Smooth muscle cell of the coronary artery (primary cell): ENCODE measurements at places on chromosomes 16 and 17. TPM values are rescaled to one million over a fixed set of nuclear protein-coding genes. Genes with fewer than 3 reads are reported as not detected.

Gene CBFA2T3
- total RNA-seq: not detected in 2 replicates

Gene KCNH6
- not detected in 2 replicates for total RNA-seq

Gene C16orf89
- total RNA-seq: 0.82 TPM in 1 of 2 replicates, not detected in the other

Gene FAM234A
- total RNA-seq: 25.9 and 46.7 TPM in 2 replicates

Gene OGFOD3
- total RNA-seq: 29.6 and 49.8 TPM in 2 replicates

Gene KCNJ18
- not detected in 2 replicates for total RNA-seq

Gene VWA3A
- total RNA-seq: not detected in 2 replicates

Gene PLLP
- 0.53 TPM in 1 of 2 replicates, not detected in the other for total RNA-seq

Gene PMFBP1
- 0.15 TPM in 1 of 2 replicates, not detected in the other for total RNA-seq

Gene CHP2
- total RNA-seq: not detected in 2 replicates

Gene SLC35G3
- total RNA-seq: not detected in 2 replicates

Gene ITPRIPL2
- total RNA-seq: 27.0 and 27.1 TPM in 2 replicates
